ENCODE measurements at places on chromosomes 13 and 19. TPM values are rescaled to one million over a fixed set of nuclear protein-coding genes. Genes with fewer than 3 reads are reported as not detected.
A peak's percentile ranks its signal among the peaks of the same experiment; 100 is the strongest.

GRCh38 chr13:71516521-71516920 lies 350.5 kb downstream of the DACH1 start:
- no peak for DNase-seq

- DNase-seq, result no peak
Measured at GRCh38 chr13:36029166-36029565, 102.0 kb downstream of the DCLK1 start.

DNA sequence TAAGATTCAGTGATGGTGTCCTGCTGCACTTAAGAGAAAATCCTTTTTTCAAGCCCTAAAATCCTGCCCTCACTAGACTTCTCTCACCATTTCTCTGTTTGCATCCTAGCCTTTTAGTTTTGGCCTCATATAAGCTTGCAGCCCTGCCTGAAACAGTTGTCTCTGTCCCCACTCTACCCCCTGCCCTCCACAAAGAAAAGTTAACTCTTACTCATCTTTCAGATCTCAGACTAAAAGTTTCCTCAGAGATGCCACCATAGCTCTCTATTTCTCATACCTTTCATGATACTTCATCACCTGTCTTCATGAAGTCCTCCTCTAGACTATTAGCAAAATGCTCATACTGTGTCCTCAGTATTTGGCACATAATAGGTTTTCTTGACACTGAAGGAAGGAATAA lies 33.1 kb downstream of the ITM2B start:
- no peak for DNase-seq

DNA sequence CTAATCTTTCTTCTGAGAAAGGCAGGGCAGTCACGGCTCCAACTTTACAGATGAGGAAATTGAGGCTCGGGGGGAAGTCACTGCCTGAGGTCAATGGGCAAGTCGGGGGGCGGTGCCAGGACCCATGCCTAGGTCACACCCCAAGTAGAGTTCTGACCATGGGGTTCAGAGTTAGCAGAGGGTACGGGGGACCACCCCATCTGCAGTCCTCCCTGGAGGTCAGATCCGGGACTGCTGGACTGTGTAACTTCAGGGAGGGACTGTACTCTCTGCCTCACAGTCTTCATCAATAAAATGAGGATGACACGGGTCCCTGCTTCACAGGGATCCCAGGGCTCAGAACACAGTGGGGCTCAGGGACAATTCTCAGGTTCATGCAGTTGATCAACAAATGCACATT lies 7.7 kb downstream of the SLC5A5 start:
- DNase-seq, result no peak

DNA sequence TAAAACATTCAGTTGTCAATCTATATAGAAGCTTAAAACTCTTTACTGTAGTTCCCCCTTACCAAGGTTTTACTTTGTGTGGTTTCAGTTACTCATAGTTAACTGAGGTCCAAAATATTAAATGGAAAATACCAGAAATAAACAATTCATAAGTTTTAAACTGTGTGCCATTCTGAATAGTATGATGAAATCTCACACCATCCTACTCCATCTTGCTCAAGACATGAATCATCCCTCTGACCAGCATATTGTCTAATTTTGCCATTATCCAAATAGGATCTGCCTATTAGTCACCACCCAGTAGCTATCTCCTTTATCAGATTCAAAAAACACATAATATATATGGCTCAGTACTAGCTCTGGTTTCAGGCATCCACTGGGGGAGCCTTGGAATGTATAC lies 22.4 kb downstream of the ZNF571 start:
- no peak for DNase-seq

GRCh38 chr13:26956522-26957142 lies 196.0 kb upstream of the GPR12 start:
- DNase-seq, result no peak

DNA sequence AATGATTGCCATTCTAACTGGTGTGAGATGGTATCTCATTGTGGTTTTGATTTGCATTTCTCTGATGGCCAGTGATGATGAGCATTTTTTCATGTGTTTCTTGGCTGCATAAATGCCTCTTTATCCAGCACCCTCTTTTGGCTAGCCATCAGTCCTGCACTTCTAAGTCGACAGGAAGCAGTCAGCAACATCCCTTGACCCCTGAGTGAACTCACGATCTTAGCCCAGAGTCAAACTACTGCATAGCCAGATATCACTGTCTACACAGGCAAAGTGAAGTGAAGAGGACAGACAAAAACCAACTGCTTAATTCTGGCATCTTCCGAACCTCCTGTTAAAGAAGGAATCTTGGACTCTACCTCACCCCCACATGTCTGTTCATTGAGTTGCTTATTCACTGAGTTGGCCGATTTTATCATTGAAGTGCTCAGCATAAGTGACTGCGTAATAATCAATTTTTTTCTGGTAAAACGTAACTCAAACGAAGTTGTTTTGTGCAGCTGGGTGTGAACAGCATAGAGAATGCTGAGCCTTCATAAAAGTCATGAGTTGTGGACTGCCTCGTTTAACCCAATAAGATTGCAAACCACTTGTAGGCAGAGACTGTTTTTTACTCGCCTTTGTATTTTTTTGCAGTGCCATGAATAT lies 304.2 kb downstream of the COG6 start:
- no peak for DNase-seq

GRCh38 chr19:44661904-44662303 lies 9.4 kb upstream of the CEACAM19 start:
- no peak for DNase-seq

GRCh38 chr19:1132552-1133383 lies 29.0 kb downstream of the GPX4 start:
- DNase-seq, result no peak

DNA sequence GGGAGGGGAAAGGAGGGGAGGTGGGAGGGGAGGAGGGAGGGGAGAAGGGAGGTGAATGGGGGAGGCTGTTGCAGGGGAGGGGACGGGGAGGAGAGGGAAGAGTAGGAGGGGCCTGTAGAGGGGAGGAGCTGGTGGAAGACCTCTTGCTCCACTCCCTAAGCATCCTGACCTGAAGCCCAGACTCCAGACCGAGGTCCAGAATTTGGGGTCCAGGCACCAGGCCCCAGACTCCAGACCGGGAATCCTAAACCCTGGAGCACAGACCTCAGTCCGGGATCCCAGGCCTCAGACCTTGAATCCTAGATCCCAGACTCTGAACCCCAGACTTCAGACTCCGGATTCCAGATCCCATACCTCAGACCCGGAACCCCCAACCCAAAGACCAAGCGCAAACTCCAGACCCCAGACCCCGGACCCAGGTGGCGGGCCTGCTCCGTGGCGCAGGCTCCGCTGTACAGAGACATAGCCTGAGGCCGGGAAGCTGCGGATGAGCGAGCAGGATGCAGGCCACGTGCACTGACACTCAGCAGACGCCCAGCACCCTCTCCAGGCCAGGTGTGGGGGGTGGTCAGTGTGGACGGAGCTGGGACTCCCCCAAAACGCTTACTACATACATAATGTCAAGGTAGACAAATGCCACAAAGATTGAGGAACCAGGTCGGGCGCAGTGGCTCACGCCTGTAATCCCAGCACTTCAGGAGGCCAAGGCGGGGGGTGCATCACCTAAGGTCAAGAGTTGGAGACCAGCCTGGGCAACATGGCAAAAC lies 710 bp upstream of the BTBD2 start:
- peak; percentile 67 for DNase-seq

- no peak for DNase-seq
Measured at GRCh38 chr13:26992951-26993719, 178.5 kb downstream of the USP12 start.

DNA sequence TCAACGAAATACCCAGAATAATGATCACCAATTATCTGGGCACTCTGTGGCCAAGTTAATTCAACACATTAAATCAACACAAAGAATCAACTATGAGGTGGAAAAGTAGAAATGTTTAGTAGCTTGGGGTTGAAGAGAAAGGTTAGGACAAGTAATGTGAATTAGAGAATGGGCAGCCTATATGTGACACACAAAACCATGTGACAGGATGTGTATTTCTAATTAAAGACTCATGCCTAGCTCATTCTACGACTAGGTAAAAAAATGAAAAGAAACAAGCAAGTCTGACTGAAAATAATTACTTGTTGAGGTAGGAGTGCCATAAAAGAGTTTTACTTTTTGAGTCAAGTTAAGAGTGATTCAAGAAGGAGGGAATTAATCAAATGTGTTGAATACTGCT lies 2646.0 kb upstream of the PCDH20 start:
- no peak for DNase-seq

DNA sequence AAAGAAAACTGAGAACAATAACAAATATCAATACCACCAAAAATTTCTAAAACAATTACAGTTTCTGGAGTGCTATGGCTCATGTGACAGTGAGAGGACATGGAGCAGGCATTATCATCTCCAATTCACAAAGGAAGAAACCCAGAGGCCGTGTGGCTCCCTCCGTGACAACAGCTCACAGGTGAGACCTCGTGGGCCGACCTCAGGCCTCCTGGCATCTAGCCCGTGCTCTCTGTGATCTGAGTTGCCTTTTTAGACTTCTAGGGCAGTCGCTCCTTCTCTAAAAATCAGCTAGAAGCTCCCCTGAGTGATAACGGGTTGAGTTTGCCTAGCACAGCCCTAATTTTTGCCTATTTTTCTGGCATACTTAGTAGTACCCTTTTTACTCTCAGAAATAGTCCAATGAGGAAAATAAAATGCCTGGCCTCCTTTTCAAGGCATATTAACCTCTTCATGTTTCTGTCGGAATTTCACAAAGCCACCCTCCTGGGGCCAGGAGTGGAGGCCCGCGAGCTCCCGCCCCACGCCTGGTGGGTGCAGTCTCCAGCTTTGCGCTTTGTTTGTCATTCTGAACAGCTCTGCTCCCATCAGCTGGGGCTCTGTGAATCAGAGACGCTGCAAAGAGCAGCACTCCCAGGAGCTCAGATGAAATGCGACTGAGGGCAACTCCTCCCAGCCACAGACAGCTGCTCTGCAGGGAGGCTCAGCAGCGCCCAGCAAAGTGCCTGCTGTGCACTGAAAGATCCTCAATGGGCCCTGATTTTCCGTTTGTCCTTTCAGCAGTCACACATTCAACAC lies 292.5 kb downstream of the UQCRFS1 start:
- DNase-seq, result peak; percentile 29

DNA sequence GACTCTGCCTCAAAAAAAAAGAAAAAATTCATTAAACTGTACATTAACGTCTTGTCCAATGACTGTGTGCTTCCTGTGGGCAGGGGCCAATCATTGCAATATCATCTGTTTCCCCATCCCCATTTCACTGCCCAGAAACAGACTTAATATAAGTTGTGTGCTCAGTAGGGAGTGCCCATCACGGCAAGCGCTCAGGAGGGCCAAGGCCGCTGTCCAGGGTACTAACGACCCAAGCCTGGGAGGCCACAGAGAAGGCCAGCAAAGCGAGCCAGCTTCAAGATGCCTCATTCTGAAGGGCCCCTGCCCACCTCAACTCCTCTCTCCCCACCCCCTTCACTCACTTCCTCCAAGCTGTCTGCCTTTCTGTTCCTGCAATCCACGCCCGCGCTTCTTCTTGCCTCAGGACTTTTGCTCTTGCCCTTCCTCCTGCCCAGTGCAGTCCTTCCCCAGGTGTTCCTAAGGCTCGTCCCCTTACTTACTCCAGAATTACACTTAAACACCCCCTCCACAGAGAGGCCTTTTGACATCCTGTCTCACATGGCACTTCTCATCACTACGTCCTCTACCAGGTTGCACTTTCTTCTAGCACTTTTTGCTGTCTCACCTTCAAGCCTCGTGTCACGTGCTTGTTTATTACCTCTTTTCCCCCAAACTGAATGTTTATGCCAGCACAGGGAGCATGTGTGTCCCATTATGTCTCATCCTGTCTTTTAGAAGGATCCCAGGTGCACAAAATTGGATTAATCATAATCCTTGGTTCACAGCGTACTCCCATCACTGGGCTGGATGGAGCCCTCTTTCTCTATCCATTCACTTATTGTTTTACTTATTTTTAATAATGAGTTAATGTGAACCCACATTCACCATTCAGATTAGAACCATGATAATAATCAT lies 11.3 kb upstream of the POU2F2 start:
- peak; percentile 87 for DNase-seq

DNA sequence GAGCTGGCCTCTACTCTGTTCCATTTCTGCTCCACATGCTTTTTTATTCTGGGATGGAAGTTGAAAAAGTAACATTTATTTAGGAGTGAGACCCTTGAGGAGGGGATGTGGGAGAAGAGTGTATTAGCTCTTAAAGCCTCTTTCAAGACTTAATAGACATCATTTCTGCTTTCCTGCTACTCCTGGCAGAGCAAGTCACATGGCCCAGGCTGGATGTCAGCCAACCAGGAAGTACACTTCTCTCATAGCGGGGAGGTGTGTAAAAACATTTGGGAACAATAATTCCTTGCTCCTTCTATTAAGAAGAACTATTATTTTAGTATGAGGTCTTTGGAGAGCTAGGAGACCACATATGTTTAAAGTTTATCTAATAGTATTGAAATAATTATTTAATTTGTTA lies 40.6 kb upstream of the FAM216B start:
- peak; percentile 6 for DNase-seq

DNA sequence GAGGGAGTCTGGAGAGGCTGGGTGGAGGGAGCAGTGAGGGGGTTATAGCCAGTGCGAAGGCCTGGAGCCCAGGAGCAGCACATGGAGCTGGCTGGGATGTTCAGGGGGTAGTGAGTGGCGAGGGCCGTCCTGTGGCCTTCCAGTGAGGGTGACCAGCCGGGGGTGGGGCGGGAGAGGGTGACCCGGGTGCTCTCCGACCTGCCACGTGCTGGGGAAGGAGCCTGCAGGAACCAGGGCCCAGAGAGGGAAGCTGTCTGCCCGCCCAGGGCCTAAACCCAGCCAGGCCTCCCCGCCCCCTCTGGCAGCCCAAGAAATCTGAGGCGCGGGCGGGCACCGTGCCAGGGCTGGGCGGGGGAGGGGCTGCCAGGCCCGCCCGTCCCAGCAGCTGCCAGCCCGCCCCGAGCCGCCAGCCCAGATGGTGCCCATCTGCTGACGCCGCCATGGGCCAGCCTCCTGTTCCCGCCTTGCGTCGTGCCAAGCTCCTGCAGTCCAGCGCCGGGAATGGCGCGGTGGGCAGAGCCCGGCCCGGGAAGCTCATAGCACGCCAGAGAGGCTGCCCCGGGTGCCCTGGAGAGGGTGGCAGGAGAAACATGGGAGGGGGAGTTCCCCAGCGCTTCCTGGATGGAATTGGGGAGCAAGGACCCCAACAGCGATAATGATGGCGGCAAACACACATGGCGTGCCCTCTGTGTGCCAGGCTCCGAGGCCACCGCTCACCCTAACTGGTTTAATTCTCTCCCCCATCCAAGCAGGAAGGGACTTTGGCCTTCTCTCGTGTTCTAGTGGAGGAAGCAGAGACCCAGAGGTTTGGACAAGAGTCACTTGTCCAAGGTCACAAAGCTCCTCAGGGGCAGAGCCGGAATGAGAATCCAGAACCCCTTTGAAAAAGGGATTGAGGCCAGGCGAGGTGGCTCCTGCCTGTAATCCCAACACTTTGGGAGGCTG lies 21.5 kb downstream of the NFIC start:
- DNase-seq, result no peak

- DNase-seq, result no peak
Measured at GRCh38 chr13:23848019-23848418, 41.2 kb downstream of the MIPEP start.

Gene TTC9B
- 0.63 TPM for total RNA-seq

Gene TNFSF13B
- 0.10 TPM for total RNA-seq

Gene AMER2
- 0.62 TPM for total RNA-seq

Gene S1PR4
- 0.24 TPM for total RNA-seq

Gene ZNF490
- 8.5 TPM for total RNA-seq

Gene UBE2L5
- total RNA-seq, result not detected

Gene MCOLN1
- total RNA-seq, result 11.0 TPM

Gene SLC7A10
- 6.3 TPM for total RNA-seq

Gene MEIOSIN
- total RNA-seq, result 0.28 TPM

Gene DAND5
- total RNA-seq, result 0.28 TPM

Gene CYP4F8
- not detected for total RNA-seq

Gene IL4I1
- 0.50 TPM for total RNA-seq

Gene IFNL1
- not detected for total RNA-seq

Gene PLEKHF1
- total RNA-seq, result 16.0 TPM

Data from GM23338 (cell line).